AG20443 (cell line): ENCODE measurements at places on chromosomes 6 and 20.
A peak's percentile ranks its signal among the peaks of the same experiment; 100 is the strongest.

DNA sequence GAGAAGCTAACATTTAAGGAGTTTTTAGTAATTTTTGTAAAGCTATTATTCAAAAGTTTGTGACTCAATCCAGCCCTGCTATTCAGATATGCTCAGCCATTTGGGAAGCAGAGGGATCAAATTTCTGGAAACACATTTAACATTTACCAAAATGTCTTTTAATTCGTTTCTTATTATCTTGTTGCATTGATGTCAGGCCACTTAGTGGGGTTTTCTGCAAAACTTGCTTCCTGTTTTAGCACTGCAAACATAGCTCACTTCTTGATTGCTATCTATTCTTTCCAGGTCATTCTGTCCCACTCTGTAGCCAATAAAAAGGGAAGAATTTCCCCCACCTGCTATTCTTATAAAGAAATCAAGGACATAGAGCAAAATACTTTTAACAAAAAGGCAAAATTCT is 176.9 kb upstream of the SUPT3H start:
- no peak for DNase-seq

DNA sequence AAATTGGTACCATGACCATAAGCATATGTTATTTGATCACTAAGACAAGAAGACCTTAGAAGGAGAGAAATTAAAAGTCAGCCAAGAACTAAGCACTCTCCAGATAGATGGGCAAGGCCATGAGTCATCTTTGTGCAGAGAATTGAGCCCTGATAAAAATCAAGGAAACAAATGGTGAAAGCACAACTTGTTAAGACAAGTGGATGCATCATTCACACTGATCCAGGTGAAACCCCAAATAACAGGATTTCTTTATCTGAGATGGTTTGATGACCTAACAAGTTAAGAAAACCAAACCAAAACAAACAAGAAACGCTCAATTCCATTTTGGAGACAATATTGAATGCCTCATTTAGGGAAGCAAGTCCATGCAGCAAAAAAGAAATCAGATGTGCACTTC is 121.6 kb downstream of the ADAT2 start:
- no peak for DNase-seq

DNA sequence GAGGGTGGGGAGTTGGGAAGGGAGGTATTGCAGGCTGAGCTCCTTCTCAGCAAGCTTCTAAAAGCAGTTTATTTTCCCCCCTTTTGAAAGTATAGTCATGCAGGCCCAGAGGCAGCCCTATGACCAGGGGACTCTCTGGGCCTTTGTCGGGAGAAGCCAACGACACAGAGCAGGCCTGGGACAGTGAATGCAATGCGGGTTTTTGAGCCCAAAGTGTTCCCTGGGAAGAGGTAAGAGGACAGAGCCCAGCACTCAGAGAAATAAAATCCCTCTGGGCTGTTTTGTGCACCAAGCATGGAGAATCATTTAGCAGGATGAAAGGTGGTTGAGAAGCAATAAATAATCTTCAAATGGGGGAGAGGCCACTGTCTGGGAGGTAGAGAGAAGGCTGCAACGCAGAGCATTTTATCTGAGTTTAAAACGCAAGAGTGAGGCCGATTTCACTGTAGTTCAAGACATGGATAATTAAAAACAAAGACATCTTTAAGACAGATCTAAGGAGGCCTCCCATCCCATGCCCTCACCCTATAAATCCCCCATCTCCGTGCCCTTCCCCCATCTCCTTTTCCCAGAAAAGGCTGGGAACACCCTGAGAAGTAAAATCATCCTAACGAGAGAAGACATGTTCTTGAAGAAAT is 237.5 kb downstream of the CDC5L start:
- no peak for DNase-seq

DNA sequence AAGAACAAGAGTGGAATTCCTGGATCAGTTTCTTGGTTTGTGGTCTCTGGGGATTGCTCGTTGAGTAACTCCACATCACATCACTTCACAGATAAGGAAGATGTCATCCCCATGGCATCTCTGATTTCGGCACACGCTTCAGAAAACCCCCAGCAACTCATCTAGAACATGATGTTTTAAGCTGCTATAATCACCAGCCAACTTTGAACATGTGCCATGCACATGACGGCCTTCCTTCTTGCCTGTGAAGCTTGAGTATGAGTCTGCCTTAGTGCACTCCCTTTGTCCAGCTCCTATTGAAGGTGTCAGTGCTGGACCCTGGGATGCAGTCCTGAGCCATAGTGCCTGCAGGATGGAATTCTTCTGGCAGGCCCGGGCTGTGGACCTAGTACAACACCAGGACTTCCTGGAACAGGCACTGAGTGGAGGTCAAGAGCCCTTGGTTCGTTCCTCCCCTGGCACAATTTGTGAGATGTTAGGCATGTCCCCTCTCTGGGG is 231.5 kb upstream of the SUPT3H start:
- peak; percentile 54 for DNase-seq

- DNase-seq = no peak
Observed at GRCh38 chr6:2969549-2969948, 1.8 kb downstream of the SERPINB6 start.

DNA sequence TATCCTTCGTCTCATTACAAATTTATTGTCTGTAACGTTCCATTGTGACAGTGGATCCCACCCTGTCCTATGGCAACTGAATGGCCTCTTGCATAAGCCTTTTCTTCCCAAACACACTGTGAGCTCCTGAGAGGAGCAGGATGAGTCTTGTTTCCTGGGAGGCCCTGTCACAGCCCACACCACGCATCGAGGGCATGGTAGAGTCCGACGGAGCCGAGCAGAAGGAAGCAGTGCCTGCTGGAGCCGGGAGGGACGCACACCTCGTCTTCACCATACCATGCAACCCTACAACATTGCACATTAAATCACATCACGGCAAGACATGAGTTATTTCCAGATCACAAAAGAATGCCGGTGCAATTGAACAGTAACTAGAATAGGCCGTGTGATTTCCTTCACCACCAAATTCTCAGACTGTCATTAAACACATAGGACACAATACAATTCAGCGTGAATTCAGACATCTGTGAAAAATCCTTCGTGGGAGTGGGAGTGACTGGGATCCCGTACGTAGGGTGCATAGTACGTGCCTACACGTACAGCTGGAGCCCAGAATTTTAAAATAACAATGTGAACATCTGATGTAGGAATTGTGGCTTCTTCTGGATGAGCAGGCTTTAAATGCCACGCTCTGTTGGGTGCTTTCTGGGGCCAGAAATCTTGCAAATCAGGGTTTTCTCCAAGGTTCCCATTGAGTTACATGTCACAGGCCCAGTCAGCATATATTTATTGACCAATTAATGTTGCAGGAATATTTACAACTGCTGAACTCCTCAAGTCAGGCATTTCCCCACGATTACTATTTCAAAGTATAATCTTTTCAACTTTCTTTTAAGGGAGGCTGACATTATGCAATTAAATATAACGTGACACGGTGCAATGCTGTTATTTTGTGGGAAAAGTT is 201.8 kb downstream of the TTLL2 start:
- no peak for DNase-seq

DNA sequence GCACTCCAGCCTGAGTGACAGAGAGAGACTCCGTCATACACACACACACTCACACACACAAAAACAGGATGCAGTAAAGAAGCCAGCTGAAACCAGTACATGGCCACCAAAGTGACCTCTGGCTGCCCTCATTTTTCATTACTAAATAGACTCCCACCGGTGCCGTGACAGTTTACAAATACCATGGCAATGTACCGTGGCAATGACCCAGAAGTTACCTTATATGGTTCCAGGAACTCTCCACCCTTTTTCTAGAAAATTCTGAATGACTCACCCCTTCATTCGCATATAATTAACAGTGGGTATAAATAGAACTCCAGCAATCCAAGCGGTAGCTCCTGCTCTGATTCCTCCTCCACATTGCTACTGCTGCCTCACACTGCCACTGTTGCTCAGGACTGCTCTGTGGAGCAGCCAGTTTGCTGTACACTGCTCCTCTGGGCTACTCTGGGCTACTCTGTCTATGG is 57.7 kb downstream of the SNX5 start:
- peak; percentile 81 for DNase-seq

- peak; percentile 50 for DNase-seq
Observed at GRCh38 chr20:53957451-53958172, 112.8 kb downstream of the BCAS1 start.

GRCh38 chr6:33019372-33019771 is 10.0 kb upstream of the HLA-DOA start:
- DNase-seq = no peak

- DNase-seq = peak; percentile 85
Observed at GRCh38 chr6:150142670-150143515, at the start of gene PPP1R14C. PPP1R14C (plus strand) TSS chr6:150143044; CDS start chr6:150143193, 149 bp downstream.

GRCh38 chr20:49747707-49748524 is 34.2 kb upstream of the B4GALT5 start:
- peak; percentile 80 for DNase-seq

DNA sequence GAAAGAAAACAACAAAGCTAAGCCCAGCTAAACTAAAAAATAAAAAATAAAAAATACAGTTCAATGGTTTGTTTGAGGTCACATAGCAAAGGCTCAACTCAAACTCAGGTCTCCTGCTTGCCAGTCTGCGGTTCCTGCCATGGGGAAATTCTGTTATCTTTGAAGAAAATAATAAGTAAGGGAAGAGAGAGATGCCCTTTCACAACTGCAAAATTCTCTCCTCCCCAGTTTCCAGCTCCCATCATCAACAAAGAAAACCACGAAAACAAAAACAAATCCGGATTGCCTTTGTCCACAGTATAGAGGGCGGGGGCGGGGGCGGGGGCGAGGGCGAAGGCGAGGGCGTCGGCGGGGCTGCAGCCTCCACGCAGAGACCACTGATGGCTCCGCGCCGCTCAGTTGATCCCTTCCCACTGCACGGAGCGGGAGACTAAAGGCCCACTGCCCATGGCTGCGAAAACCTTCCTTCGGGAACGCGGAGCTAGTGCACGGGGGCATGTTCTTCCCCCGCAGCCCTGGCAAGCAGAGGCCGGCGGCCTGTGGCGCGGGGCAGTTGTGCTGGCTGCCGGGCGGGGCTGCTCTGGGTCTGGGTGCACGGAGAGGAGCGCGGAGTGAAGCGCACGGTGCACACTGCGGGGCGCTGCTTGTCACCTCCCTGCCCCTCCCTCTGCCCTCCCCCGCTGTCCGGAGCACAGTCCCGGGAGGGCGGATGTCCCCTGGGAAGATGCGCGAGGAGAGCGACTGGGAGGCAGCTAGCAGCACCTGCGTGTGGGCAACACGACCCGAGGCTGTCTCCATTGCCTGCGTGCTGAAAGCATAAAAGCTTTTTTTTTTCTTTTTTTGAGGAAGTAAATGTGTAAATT is 54.1 kb upstream of the TPD52L1 start:
- peak; percentile 79 for DNase-seq

DNA sequence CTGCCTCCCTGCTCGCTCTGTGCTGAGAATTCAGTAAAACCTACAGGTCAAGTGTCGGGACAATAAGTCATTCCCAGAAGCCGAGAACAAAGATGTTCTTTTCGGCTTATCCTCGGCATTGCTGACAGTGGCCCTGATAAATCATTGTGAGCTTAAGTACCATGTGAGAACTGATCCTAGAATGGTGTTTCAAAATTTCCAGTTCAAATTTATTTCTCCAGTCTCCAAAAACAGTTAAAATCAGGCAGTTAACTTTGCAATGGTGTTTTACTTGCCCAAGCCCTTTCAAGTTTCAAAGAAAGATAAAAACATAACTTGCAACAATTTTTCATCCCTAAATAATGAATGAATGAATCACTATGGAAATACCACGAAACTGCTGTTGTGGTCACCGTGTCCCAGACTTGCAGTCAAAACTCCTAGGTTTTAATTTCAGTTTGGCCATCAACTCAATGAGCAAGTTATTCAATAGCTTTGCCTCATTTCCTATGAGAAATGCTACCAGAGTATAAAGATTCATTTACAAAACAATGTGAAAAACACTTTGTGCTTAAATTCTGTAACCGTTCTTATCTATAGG is 4.3 kb downstream of the ATP5F1E start:
- peak; percentile 51 for DNase-seq

DNA sequence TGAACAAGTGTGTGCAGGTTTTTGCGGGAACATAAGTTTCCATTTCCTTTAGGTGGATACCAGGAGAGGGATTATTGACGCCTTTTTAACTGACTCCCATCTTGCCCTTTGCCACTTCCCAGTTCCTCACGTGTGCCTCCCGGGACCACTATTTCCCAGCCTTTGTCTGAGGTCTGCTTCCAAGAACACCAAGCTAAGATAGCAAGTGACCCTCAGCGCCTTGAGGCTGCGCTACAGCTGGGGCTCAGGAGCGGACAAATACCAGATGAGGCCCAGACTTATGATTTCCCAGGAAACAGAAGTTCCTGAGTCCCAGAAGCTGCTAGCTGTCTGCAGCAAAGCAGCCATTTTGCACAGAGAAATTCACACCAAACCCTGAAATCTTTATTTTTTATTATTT is 216.7 kb downstream of the SYNDIG1 start:
- DNase-seq = no peak

DNA sequence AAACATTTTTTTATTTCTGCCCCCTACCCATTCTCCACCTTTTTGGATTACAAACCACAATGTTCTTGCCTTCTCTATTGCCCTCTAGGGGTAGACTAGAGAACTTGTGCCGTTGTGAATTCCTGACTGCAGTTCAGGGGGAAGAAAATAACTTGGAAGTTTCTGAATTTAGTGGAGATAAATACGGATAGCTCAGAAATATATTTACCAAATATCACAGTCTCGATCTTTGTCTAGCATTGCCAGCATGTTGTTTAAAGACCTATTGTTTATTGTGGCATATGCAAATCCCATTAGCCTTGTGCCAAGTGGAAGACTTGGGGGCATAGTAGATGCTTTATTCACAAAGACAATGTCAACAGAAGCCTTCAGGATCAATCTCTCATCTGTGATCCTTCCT is 154.1 kb upstream of the MMS22L start:
- DNase-seq = peak; percentile 37

DNA sequence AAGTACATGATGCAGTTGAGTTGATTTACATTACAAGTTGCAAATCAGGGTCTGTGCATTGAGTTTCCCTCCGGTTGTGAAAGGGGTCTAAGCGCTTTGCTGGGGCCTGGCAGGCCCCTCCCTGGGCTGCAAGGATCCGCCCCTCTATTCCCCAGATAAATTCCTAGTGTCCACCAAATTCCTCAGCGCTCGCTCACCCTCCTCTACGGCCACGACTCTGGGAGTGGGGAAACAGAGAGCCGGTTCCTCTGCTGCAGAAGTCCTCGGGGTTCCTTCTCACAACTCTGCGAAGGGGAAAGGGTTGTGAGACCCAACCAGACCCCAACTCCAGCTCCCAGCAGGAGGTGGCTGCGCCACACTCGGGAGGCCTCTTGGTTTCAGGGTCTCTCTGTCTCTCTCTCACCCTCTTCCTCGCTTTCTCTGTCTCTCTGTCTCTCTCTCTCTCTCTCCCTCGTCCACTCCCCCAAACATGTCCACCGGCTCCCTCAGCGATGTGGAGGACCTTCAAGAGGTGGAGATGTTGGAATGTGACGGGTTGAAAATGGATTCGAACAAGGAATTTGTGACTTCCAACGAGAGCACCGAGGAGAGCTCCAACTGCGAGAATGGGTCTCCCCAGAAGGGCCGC is at the start of gene TCF21:
Gene TCF21, plus strand, starts transcription at position 185 of the 628 bp plus-strand sequence. Its CDS starts 285 bp downstream, at position 470.
- peak; percentile 44 for DNase-seq

GRCh38 chr6:124960757-124961463 is 1.3 kb upstream of the RNF217 start:
- no peak for DNase-seq
